ENCODE measurements at places on chromosomes 4 and X.

DNA sequence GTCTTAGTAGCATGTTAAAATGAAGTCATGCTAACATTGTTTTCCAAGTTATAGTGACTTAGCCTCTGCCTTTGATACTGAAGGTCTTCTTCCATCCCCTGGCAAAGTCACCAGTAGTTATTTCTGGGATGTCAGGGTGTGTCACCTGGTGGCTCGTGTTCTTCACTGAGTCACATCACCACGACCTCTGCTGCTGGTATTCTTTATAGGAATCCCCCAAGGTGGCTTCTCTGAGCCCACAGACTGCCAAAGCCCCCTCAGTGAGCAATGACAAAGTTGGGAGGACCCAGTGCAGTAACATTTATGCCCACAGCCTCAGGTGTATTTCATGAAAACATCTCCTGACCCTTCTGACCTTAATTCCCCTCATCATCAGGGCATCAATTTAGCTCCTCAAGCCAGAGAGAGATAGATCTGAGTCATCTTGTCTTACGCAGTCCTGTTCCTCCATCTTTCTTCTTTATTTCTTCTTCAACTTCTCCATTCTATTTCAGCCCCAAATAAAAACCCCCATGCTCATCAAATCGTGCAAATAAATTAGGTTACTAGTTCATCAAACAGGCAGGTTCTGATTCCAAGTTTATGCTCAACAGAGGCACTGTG lies 29.3 kb upstream of the GPRIN3 start:
- DNase-seq, result no peak

GRCh38 chrX:109312757-109313156 lies 169.1 kb downstream of the GUCY2F start:
- no peak for DNase-seq

DNA sequence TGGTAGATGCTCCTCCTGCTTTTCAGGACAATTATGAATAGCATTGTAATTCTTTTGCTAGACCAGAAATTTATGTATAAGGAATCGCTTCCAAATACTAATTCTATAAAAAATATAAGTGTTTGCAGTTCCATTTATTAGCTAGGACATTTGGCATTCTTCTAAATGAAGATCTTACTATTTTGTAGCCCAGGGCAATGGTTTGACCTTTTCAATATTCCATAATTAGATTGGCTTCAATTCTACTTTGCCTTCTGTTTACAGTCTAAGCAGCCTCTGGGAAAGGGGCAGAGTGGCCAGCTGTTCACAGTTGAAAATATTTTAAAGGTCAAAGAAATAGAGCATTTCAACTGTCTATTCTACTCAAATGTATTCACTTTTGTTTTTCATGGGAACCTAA lies 912.1 kb upstream of the GRIA3 start:
- DNase-seq, result no peak

GRCh38 chr4:2433609-2434350 lies 15.0 kb downstream of the CFAP99 start:
- no peak for DNase-seq

DNA sequence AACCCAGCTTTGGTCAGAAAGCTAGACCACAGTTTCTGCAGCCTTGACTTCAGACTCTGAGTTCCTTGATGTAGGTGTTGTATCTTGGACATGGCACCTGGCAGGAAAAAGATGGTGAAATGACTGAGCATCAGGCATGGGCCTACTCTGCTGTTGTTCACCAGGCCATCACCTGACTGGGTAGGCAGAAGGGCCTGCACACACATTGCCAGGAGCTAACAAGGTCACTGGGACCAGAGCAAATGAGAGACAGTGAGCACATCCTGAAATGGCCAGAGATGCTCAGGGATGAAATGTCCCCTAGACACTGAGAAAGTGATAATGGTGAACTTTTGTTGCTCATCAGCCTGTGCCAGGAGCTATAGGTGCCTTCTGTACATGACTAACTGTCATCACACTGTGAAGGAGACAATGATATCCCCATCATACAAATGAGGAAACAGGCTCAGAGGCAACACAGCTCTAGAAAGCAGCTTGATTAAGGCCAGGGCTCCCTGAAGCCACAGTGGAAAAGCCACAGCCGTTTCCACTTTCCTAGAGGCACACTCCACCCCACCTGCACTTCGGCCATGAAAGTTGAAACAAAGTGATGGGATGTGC lies 128.3 kb downstream of the TSPAN5 start:
- DNase-seq, result no peak

DNA sequence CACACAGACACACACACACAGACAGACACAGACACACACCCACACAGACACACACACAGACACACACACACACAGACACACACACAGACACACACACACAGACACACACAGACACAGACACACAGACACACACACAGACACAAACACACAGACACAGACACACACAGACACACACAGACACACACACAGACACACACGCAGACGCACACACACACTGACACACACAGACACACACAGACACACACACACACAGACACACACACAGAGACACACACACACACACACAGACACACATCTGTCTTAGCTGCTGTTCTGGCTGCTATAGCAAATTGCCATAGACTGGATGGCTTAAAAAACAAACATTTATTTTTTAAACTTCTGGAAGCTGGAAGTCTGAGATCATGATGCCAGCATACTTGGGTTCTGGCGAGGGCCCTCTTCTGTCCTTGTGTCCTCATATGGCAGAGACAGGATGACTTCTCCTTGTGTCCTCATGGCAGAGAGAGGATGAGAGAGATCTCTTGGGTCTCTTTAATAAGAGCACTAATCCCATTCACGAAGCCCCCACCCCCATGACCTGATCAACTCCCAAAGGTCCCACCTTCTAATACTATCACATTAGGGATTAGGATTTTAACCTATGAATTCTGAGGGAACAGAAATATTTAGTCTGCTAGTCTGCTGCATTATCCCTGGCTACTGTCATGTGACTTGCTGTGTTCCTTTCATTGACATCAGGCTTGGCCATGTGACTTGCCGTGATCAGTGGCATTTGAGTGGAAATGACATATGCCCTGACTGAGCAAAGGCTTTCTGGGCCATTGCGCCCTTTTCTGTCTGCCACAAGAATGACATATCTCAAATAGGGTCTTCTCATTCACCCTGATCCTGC lies 32.7 kb upstream of the RASGEF1B start:
- DNase-seq, result no peak

- DNase-seq, result no peak
Observed at GRCh38 chr4:165945991-165946390, 73.0 kb downstream of the TLL1 start.

- no peak for DNase-seq
Observed at GRCh38 chr4:133618963-133619362, 469.9 kb downstream of the PCDH10 start.

DNA sequence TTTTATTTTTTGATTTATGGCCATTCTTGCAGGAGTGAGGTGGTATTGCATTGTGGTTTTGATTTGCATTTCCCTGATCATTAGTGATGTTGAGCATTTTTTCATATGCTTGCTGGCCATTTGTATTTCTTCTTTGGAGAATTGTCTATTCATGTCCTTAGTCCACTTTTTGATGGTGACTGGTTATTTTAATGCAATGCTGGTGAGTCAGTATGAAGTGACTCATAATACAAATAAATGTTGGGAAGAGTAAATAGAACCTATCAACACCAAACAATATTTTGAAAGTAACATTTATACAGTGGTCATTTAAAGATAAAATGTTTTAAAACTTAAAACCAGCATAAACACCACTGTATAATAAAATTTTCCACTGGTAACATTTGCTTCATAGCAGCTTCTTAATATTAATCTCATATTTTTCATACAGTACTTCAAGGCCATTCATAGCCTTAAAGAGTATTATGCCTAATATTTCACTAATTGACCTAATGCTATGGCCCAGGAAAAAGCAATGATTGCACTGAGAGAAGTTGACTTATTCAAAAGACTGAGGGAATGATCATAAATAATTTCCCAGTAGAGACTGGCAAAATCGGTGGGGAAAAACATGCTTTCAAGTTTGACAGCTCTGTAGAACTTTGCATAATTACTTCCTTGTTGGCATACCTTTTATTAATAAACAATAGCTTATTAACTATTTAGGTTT lies 33.9 kb downstream of the CASK start:
- no peak for DNase-seq

DNA sequence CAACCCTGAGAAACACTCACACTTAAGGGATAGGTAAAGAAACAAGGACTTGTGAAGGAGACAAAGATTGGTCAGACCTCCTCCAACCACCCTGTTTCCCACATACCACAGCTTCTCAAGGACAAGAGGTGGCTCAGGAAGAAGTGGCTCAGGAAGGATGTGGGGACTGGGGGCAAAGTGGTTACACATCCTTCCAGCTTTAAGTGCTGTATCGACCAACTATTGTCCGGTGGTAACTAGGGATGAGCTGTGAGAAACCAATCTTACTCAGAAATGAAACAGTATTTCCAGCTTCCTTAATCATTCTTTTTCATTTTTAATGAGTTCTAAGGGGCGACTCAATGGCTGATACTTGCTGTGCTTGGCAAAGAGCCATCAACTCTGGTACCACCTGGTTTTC lies 8.5 kb upstream of the LHFPL1 start:
- no peak for DNase-seq

- no peak for DNase-seq
Observed at GRCh38 chrX:19245711-19246269, 97.9 kb upstream of the PDHA1 start.

- no peak for DNase-seq
Observed at GRCh38 chr4:13544606-13545393, 492 bp upstream of the NKX3-2 start.
